Activated CD8-positive, alpha-beta T cell treated with anti-CD3 and anti-CD28 coated beads for 36 hours (primary cell): ENCODE measurements at places on chromosomes 1 and 21. TPM values are rescaled to one million over a fixed set of nuclear protein-coding genes. Genes with fewer than 3 reads are reported as not detected.
A peak's percentile ranks its signal among the peaks of the same experiment; 100 is the strongest.

The TNFAIP8L2 gene
- 17.5 TPM for total RNA-seq

The PCBP3 gene
- total RNA-seq: 2.2 TPM

The KIAA0319L gene
- 30.9 TPM for total RNA-seq

DNA sequence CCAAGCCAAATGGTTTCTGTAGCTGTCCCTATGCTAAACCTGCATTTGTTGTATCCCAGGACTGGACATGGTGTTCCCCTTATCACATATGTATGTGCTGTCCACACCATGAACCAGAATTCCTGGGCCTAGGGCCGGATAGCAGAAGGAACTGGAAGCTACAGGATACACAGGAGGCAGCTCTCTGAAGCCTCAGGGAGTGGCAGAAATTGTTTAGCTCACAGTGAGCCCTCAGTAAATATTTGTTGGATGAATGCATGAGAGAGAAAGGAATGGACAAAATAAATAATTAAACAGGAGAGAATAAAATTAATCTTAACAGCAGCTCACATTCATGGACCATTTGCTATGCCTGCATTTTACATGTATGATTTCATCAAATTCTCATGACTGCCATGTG, 2.1 kb downstream of the NIPAL3 start:
- peak overlapping the region; percentile 98 for H3K4me3 ChIP-seq
- H3K4me1 ChIP-seq: peaks cover 55% of the 10 kb centered on the region
- H3K36me3 ChIP-seq: peaks cover 19% of the 10 kb centered on the region
- no peak for DNase-seq
- H3K27ac ChIP-seq: peak overlapping the region; percentile 37

The NPR1 gene
- not detected for total RNA-seq

- DNase-seq: no peak
- H3K4me3 ChIP-seq: no peak overlapping the region
- no peaks in the 10 kb centered on the region for H3K4me1 ChIP-seq
- H3K36me3 ChIP-seq: peaks cover 7% of the 10 kb centered on the region
Observed at GRCh38 chr1:167782946-167783345, 61.2 kb downstream of the MPZL1 start.

DNA sequence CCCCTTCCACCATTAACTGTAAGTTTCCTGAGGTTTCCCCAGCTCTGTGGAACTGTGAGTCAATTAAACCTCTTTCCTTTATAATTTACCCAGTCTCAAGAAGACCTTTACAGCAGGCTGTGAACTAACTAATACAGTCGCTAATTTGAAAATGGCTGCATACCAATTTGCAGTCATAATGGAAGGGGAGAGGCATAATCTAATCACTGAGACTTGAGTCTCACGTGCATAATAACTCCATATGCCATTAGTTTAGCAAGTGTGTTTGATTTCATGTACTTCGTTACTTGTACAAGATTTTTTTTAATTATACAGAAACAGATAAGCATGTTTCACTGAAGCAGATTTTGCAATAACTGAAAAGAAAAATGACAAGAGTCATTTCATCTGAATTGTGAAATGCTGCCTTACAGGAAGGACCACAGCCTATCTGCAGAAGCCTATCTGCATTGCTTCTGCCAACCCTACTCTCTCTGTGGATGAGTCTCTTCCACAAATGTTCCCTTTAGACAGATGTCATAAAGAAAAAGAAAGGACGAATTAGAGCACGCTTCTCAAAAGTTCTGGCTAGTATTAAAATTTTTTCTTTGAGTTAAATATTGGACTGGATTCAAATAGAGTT, 99.1 kb downstream of the PTGER3 start:
- peaks cover 2% of the 10 kb centered on the region for H3K27me3 ChIP-seq
- H3K27ac ChIP-seq: no peak overlapping the region
- no peak overlapping the region for H3K4me3 ChIP-seq
- H3K4me1 ChIP-seq: no peaks in the 10 kb centered on the region

GRCh38 chr1:161367684-161368400, at the start of gene CFAP126:
TSS of gene CFAP126 (minus strand) at chr1:161367876. CDS start at chr1:161367868, 8 bp downstream.
- H3K27me3 ChIP-seq: no peaks in the 10 kb centered on the region
- peak within 1 kb of the TSS; percentile 50 for H3K27ac ChIP-seq
- peaks cover 17% of the 10 kb centered on the region for H3K4me1 ChIP-seq
- DNase-seq: peak; percentile 66

The IGSF9 gene
- total RNA-seq: not detected

DNA sequence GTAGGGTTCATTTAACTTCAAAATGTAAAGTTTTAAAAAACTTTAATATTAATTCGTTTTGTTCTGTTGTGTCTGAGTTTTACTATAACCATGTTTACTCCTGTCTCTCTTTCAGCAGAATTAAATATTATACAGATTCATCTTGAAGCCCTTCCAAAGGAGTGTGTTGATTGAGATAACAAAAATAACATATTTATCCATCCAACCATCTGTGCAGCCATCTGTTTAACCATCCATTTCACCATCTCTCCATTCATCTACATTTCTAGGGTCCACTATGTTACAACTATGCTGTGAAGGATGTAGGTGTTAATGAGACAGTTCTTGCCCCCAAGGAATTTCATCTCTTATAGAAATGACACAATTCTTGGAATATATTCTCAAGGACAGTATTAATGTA, 36.0 kb upstream of the GNG12 start:
- no peaks in the 10 kb centered on the region for H3K4me1 ChIP-seq
- H3K27me3 ChIP-seq: peaks cover 19% of the 10 kb centered on the region
- no peaks in the 10 kb centered on the region for H3K36me3 ChIP-seq
- no peak overlapping the region for H3K4me3 ChIP-seq
- no peak overlapping the region for H3K27ac ChIP-seq

GRCh38 chr1:245067257-245067656, 87.5 kb upstream of the KIF26B start:
- DNase-seq: no peak
- H3K36me3 ChIP-seq: no peaks in the 10 kb centered on the region
- H3K4me1 ChIP-seq: no peaks in the 10 kb centered on the region
- no peak overlapping the region for H3K4me3 ChIP-seq
- no peak overlapping the region for H3K27ac ChIP-seq

DNA sequence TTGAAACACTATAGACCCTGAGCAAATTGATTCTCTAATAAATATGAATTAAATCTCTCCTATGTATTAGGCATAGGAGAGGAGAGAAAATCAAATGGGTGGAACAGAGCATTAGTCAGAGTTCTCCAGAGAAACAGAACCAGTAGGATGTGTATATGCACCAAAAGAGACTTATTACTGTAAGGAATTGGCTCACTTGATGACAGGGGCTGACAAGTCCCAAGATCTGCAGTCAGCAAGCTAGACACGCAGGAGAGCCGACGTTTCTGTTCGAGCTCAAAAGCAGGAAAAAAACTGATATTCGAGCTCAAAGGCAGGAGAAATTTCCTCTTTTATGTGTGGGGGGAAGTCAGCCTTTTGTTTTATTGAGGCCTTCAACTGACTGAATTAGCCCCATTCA, 259.2 kb upstream of the KAZN start:
- no peak overlapping the region for H3K4me3 ChIP-seq
- H3K36me3 ChIP-seq: no peaks in the 10 kb centered on the region
- H3K27ac ChIP-seq: no peak overlapping the region
- DNase-seq: no peak

GRCh38 chr1:40798366-40799281, 15.0 kb downstream of the KCNQ4 start:
- no peak overlapping the region for H3K4me3 ChIP-seq
- peaks cover 58% of the 10 kb centered on the region for H3K4me1 ChIP-seq
- no peaks in the 10 kb centered on the region for H3K27me3 ChIP-seq
- no peak overlapping the region for H3K27ac ChIP-seq
- H3K36me3 ChIP-seq: no peaks in the 10 kb centered on the region
- no peak for DNase-seq

DNA sequence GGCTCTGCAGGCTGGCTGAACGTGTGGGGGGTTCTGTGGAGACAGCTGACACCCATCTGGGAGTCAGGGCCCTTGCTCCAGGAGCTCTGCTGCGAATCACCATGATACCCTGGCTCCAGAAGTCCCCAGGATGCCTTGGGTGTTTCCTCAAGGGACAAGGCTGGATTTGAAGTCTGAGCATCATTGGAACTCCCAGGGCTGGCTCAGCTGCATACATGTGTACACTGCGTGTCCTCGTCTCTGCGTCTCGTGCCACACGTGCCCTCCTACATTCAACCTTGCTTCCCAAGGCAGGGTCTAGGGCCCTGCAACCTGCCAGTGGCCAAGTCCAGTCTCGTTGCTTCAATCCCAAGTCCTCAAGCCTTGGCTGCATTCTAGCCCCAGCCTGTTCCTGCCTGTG, 11.7 kb downstream of the CSF1 start:
- peaks cover 77% of the 10 kb centered on the region for H3K36me3 ChIP-seq
- no peak overlapping the region for H3K27ac ChIP-seq
- H3K4me3 ChIP-seq: no peak overlapping the region
- H3K27me3 ChIP-seq: no peaks in the 10 kb centered on the region
- H3K4me1 ChIP-seq: no peaks in the 10 kb centered on the region

DNA sequence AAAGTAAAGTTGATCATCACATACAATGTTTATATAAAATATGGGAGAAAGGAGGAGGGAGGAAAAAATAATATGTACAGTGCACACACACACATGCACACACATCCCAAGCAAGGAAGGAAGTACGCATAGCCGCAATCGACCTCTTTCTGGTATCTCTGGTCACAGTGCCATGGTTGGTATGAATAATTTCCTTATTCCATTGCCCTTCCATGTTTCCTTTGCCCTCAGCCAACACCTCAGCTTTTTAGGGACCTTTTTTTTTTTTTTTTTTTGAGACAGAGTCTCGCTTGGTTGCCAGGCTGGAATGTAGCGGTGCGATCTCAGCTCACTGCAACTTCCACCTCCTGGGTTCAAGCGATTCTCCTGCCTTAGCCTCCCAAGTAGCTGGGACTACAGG, 20.6 kb downstream of the CITED4 start:
- peaks cover 29% of the 10 kb centered on the region for H3K4me1 ChIP-seq
- no peaks in the 10 kb centered on the region for H3K36me3 ChIP-seq

The FCRL4 gene
- not detected for total RNA-seq

DNA sequence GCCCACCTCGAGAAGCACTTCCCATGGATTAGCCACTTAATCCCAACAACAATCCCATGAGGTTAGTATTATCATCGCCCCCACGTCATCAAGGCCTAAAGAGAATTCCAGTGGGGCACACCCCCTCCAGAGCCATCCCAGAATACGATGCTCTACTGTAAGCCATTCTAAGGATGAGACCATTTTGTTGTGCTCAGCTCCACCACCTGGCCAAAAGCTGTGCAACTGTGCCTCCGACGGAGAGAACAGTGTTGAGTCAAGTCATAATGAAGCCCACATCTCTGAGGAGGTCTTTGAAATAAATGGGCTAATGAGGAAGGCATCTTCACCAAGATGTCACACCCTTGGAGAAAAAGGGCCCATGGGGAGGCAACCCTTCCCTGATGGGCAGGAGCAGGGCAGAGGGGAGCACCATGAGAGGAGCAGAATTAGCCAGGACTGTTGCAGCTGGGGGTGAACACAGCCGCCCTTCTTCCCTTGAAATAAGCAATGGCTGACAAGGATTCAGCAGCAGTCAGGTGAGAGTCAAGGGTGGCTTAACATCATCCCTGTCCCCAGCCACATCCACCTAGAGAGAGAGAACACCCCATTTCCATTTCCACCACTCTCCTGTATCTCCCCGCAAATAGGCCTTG, 14.6 kb downstream of the SYF2 start:
- H3K4me3 ChIP-seq: no peak overlapping the region
- peaks cover 10% of the 10 kb centered on the region for H3K36me3 ChIP-seq
- no peak for DNase-seq
- no peaks in the 10 kb centered on the region for H3K4me1 ChIP-seq
- no peak overlapping the region for H3K27ac ChIP-seq

The NR0B2 gene
- total RNA-seq: not detected

- H3K4me1 ChIP-seq: no peaks in the 10 kb centered on the region
- no peaks in the 10 kb centered on the region for H3K36me3 ChIP-seq
- no peaks in the 10 kb centered on the region for H3K27me3 ChIP-seq
- no peak overlapping the region for H3K27ac ChIP-seq
Observed at GRCh38 chr1:178273707-178274410, 180.0 kb downstream of the RASAL2 start.

DNA sequence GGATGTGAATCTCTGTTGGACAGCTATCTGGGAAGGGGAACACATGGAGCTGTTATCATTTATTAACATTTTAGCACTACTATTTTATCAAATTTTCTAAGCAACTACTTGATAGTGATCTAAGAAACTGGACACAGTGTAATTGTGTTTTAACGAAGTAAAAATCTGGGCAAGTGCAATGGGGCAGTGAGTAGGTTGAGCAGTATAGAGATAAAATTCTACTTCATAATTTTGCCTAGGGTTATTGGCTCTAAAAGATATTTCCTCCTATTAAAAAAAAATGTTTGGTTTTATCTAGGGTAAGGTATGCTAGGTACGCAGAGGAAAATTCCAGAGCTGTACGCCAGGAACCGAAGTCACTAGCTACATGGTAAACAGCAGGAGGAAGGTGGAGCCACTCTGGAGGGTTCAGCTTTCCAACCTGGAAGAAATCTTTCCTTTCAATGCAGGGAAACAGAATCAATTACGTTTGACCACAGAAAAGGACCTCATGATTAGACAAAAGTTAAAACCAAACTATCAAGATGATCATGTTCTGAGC, 43.3 kb downstream of the BCAR3 start:
- H3K4me3 ChIP-seq: no peak overlapping the region
- H3K27ac ChIP-seq: no peak overlapping the region
- H3K36me3 ChIP-seq: no peaks in the 10 kb centered on the region
- H3K27me3 ChIP-seq: no peaks in the 10 kb centered on the region
- H3K4me1 ChIP-seq: peaks cover 11% of the 10 kb centered on the region

- no peaks in the 10 kb centered on the region for H3K4me1 ChIP-seq
- H3K27me3 ChIP-seq: no peaks in the 10 kb centered on the region
- DNase-seq: no peak
Observed at GRCh38 chr1:86352086-86352485, 44.0 kb downstream of the ODF2L start.

- DNase-seq: no peak
- no peaks in the 10 kb centered on the region for H3K36me3 ChIP-seq
- H3K27ac ChIP-seq: no peak overlapping the region
- H3K27me3 ChIP-seq: peaks cover 23% of the 10 kb centered on the region
- H3K4me3 ChIP-seq: no peak overlapping the region
- H3K4me1 ChIP-seq: peaks cover 5% of the 10 kb centered on the region
Observed at GRCh38 chr1:90761781-90762589, 44.9 kb upstream of the BARHL2 start.

- peaks cover 40% of the 10 kb centered on the region for H3K27me3 ChIP-seq
- peaks cover 19% of the 10 kb centered on the region for H3K4me1 ChIP-seq
Observed at GRCh38 chr1:154499446-154499845, 2.6 kb upstream of the TDRD10 start.

GRCh38 chr1:18104546-18105100, 3.0 kb upstream of the IGSF21 start:
- H3K27me3 ChIP-seq: peaks cover 51% of the 10 kb centered on the region
- no peaks in the 10 kb centered on the region for H3K36me3 ChIP-seq
- no peak for DNase-seq
- peaks cover 5% of the 10 kb centered on the region for H3K4me1 ChIP-seq

GRCh38 chr21:40160911-40161310, 293.7 kb downstream of the PCP4 start:
- H3K36me3 ChIP-seq: no peaks in the 10 kb centered on the region
- DNase-seq: no peak
- no peak overlapping the region for H3K4me3 ChIP-seq
- H3K27me3 ChIP-seq: no peaks in the 10 kb centered on the region
- no peaks in the 10 kb centered on the region for H3K4me1 ChIP-seq

The CYP4Z1 gene
- not detected for total RNA-seq

- DNase-seq: no peak
- no peaks in the 10 kb centered on the region for H3K36me3 ChIP-seq
- H3K4me1 ChIP-seq: no peaks in the 10 kb centered on the region
Observed at GRCh38 chr1:222600281-222600680, 10.5 kb upstream of the TAF1A start.
